Non-pigmented ciliary epithelial cell (primary cell): ENCODE measurements at places on chromosomes 16 and 17.

GRCh38 chr17:37430051-37430627, 23.5 kb downstream of the TADA2A start:
- DNase-seq = no peak

- DNase-seq = no peak
Observed at GRCh38 chr17:8712698-8713097, 31.9 kb downstream of the CCDC42 start.

- no peak for DNase-seq
Observed at GRCh38 chr16:4682616-4683254, 10.6 kb upstream of the NUDT16L1 start.

DNA sequence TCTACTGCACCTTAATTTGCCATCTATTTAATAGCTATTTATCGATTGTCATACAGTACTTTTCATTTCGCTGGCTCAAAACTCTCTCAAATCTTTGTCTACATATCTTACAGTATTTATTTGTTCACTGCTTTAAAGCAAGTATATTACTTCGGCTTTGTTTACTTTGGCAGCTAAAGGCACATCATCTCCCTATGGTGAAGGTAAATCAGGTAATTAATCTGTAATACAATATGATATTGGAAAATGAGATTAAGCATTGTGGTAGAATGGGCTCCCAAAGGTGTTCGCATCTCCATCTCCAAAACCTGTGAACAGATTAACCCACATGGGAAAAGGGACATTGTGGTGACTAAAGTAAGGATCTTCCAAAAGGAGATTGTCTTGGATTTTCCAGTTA, 6.5 kb downstream of the TMEM170A start:
- no peak for DNase-seq

DNA sequence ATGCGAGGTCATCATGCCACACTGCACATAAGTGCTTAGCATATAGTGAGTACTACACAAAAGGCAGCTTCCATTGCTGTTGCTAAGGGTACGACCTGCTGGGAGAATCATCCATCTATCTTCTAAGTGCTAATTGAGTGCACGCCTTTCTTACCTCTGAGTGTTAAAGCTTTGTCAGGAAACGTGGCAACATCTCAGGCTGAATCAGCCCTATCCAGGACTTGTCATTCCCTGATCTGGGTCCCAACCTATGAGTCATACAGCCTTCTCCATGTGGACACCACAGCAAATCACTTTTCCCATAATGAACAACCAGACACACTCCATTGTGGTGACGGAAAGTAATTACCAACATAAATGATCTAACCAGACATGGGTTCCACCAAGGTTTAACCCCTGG, 201.1 kb upstream of the MAF start:
- no peak for DNase-seq

DNA sequence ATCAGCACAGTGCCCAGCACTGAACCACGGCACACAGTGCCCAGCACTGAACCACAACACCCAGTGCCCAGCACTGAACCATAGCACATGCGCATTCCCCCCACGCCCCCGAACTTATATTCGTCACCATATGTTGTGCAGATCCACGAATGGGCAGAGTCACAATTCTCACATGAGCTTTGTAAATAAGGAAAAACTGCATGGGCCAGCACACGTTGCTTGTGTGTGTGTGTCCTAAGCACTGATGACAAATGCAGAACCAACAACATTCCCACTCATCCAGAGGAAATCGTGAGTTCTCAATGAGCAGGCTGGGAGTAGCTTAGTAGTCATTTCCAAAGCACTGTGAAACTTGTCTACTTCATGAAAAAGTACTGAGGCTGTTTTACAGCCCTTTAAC, 70.0 kb downstream of the ADCY9 start:
- DNase-seq = no peak

GRCh38 chr16:14416184-14416583, 213.9 kb downstream of the PARN start:
- DNase-seq = no peak

DNA sequence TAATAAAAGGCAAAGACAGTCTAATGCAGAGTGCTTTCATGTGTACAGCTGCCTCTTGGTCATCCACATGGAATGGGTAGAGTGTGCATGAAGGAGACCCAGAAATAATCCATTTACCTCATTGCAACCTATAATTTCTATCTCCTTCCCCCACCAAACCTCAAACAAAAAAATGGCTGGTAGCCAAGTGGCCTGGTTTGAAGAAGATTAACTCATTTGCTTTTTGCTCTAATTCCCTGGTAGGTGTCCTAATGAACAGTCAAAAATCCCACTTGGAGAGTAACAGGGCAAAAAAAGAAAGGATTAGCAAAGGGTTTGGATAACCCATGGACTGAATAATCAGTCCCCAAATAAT, 13.0 kb upstream of the LYRM9 start:
- no peak for DNase-seq
